Endothelial cell of umbilical vein (primary cell): ENCODE measurements at places on chromosomes 12 and 14. TPM values are rescaled to one million over a fixed set of nuclear protein-coding genes. Genes with fewer than 3 reads are reported as not detected.

- peak overlapping the region; percentile 79 for H3K27ac ChIP-seq
- no peaks in the 10 kb centered on the region for H3K27me3 ChIP-seq
- peaks cover 29% of the 10 kb centered on the region for H3K4me1 ChIP-seq
- peak overlapping the region; percentile 27 for H3K4me3 ChIP-seq
- peak; percentile 44 for DNase-seq
These were observed 44.6 kb upstream of the ISM2 start for GRCh38 chr14:77543240-77543551.

DNA sequence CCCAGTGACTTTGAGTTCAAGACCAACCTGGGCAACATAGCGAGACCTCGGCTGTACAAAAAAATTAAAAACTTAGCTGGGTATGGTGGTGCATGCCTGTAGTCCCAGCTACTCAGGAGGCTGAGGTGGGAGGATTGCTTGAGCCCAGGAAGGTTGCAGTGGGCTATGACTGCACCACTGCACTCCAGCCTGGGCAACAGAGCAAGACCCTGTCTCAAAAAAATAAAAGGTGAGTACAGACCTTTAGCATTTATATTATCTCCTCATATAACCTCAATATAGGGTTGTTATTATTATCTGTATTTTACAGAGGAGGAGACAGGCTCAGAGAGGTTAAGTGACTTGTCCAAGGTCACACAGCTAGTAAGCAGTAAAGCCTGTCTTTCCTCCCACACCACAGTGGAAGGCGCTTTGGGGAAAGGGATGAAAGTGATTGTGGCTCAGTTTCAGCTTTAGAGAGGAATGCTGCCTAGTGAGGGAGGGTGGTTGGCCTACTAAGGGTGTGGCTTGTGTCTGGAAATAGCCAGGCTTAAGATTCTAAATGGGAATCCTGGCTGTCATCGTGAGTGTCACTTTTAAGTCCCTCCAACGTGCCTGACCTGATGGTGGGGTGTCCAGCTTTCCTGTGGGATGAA lies 7.2 kb downstream of the TPCN1 start:
- no peak for DNase-seq
- no peak overlapping the region for H3K4me3 ChIP-seq
- H3K4me1 ChIP-seq = peaks cover 46% of the 10 kb centered on the region
- peaks cover 13% of the 10 kb centered on the region for H3K36me3 ChIP-seq
- H3K27ac ChIP-seq = no peak overlapping the region

- no peak for DNase-seq
- peaks cover 24% of the 10 kb centered on the region for H3K4me1 ChIP-seq
- no peaks in the 10 kb centered on the region for H3K27me3 ChIP-seq
- no peak overlapping the region for H3K27ac ChIP-seq
- H3K4me3 ChIP-seq = no peak overlapping the region
These were observed 26.1 kb upstream of the BHLHE41 start for GRCh38 chr12:26150736-26151450.

GRCh38 chr14:103910984-103911383 lies 17.3 kb upstream of the TDRD9 start:
- DNase-seq = no peak
- H3K4me3 ChIP-seq = no peak overlapping the region
- H3K27me3 ChIP-seq = no peaks in the 10 kb centered on the region
- peaks cover 4% of the 10 kb centered on the region for H3K4me1 ChIP-seq
- H3K36me3 ChIP-seq = peaks cover 3% of the 10 kb centered on the region
- H3K27ac ChIP-seq = no peak overlapping the region

DNA sequence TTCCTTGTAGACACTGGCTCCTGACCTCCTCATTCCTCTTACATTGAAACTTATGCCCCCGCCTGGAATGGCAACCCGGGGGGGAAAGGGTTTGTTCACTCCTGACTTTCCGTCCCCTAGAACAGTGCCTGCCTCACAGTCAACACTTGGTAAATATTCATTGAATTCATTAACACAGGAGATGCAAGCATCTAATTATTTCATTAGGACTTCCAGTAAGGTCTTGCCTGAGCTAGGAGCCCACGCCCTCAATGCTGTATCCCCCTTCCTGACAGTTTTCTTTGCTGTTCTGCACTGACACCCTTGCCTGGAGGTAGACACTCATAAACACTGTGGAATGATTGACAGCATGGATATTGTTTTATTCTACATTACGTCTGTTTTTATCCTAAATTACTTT lies 49.3 kb upstream of the CHST11 start:
- H3K4me1 ChIP-seq = peaks cover 28% of the 10 kb centered on the region
- no peaks in the 10 kb centered on the region for H3K36me3 ChIP-seq
- no peak for DNase-seq
- H3K4me3 ChIP-seq = no peak overlapping the region

DNA sequence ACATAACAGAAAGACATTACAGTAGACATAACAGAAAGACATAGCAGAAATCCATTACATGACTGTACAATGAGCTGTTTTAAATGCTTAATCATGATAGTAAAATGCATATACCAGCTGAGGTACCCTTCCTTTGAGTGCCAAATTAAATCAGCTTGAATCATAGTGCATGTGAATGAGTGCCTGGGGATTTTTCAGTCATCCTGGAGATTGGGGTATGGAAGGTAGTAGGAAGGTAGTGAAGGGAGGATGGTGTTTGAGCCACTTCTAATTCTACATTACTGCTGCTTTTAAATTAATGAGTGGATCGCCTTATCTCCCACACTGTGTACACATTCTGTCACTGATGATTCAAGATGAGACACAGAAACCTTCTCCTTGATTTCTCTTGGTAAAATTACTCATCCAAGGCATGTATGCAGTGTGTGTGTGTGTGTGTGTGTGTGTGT lies 534.2 kb downstream of the LRFN5 start:
- DNase-seq = no peak
- H3K4me1 ChIP-seq = no peaks in the 10 kb centered on the region
- H3K27me3 ChIP-seq = no peaks in the 10 kb centered on the region
- H3K27ac ChIP-seq = no peak overlapping the region
- H3K4me3 ChIP-seq = no peak overlapping the region

GRCh38 chr12:57760347-57760982 lies 5.6 kb downstream of the MARCHF9 start:
- peaks cover 38% of the 10 kb centered on the region for H3K27me3 ChIP-seq
- DNase-seq = no peak
- no peak overlapping the region for H3K4me3 ChIP-seq
- H3K27ac ChIP-seq = no peak overlapping the region
- H3K4me1 ChIP-seq = peaks cover 12% of the 10 kb centered on the region

- H3K4me3 ChIP-seq = no peak overlapping the region
- DNase-seq = no peak
- no peaks in the 10 kb centered on the region for H3K36me3 ChIP-seq
These were observed 153.7 kb upstream of the SLC38A2 start for GRCh38 chr12:46526233-46526632.

- peaks cover 5% of the 10 kb centered on the region for H3K36me3 ChIP-seq
- no peak overlapping the region for H3K27ac ChIP-seq
- H3K4me3 ChIP-seq = no peak overlapping the region
- no peak for DNase-seq
These were observed 31.0 kb downstream of the HCFC2 start for GRCh38 chr12:104095289-104095688.

- no peak overlapping the region for H3K27ac ChIP-seq
- H3K36me3 ChIP-seq = no peaks in the 10 kb centered on the region
- H3K4me1 ChIP-seq = peaks cover 7% of the 10 kb centered on the region
- no peak for DNase-seq
- H3K27me3 ChIP-seq = peaks cover 2% of the 10 kb centered on the region
These were observed 5.8 kb downstream of the NID2 start for GRCh38 chr14:52063052-52063462.

GRCh38 chr12:124423761-124424515 lies 129.0 kb downstream of the RFLNA start:
- peak overlapping the region; percentile 98 for H3K27ac ChIP-seq
- no peak for DNase-seq
- H3K36me3 ChIP-seq = peaks cover 19% of the 10 kb centered on the region
- H3K4me1 ChIP-seq = peaks cover 39% of the 10 kb centered on the region
- no peaks in the 10 kb centered on the region for H3K27me3 ChIP-seq

- H3K4me3 ChIP-seq = peak overlapping the region; percentile 20
- no peaks in the 10 kb centered on the region for H3K27me3 ChIP-seq
- no peaks in the 10 kb centered on the region for H3K36me3 ChIP-seq
- DNase-seq = no peak
- H3K4me1 ChIP-seq = peaks cover 25% of the 10 kb centered on the region
These were observed 64.2 kb upstream of the OVCH1 start for GRCh38 chr12:29561664-29562071.

DNA sequence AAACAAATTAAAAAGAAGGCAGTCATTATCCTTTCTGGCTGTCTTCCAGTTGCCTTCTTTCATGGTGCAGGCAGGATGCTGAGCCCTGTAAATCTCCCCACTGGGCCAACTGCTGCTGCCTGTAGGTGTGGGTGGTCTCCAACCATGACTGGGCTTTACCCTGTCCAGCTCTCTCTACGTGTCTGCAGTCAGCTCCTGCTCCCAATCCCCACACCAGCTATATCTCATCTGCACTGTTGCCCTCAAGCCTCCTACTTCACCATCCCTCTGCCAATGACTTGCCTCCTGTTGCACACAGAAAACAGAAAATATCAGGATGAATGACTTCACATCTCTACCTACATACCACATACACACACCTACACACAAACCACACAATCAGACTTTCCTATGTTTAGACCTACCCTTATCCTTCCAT lies 39.7 kb upstream of the PSMA6 start:
- peaks cover 4% of the 10 kb centered on the region for H3K4me1 ChIP-seq
- no peak overlapping the region for H3K4me3 ChIP-seq
- no peaks in the 10 kb centered on the region for H3K27me3 ChIP-seq
- DNase-seq = no peak
- H3K27ac ChIP-seq = no peak overlapping the region

- no peak for DNase-seq
- H3K4me1 ChIP-seq = no peaks in the 10 kb centered on the region
- H3K27ac ChIP-seq = no peak overlapping the region
- no peak overlapping the region for H3K4me3 ChIP-seq
- no peaks in the 10 kb centered on the region for H3K27me3 ChIP-seq
These were observed 217.3 kb downstream of the ADGRD1 start for GRCh38 chr12:131171029-131171428.

- H3K27me3 ChIP-seq = no peaks in the 10 kb centered on the region
These were observed 39.0 kb downstream of the SLCO1B1 start for GRCh38 chr12:21169878-21170472.

- no peaks in the 10 kb centered on the region for H3K4me1 ChIP-seq
- no peaks in the 10 kb centered on the region for H3K36me3 ChIP-seq
- H3K4me3 ChIP-seq = no peak overlapping the region
- H3K27me3 ChIP-seq = no peaks in the 10 kb centered on the region
- no peak for DNase-seq
- H3K27ac ChIP-seq = no peak overlapping the region
These were observed 8.6 kb downstream of the VTI1B start for GRCh38 chr14:67665868-67666267.

GRCh38 chr12:76346798-76347420 lies 1.3 kb downstream of the BBS10 start:
- peak; percentile 72 for DNase-seq
- H3K36me3 ChIP-seq = no peaks in the 10 kb centered on the region
- H3K4me3 ChIP-seq = peak overlapping the region; percentile 86
- peaks cover 19% of the 10 kb centered on the region for H3K4me1 ChIP-seq

- H3K4me1 ChIP-seq = no peaks in the 10 kb centered on the region
- peak; percentile 73 for DNase-seq
- no peak overlapping the region for H3K4me3 ChIP-seq
- H3K36me3 ChIP-seq = no peaks in the 10 kb centered on the region
- no peaks in the 10 kb centered on the region for H3K27me3 ChIP-seq
These were observed 51.1 kb downstream of the HSPB8 start for GRCh38 chr12:119229837-119230236.

GRCh38 chr14:76666746-76667145 lies 94.5 kb upstream of the VASH1 start:
- DNase-seq = no peak
- no peaks in the 10 kb centered on the region for H3K27me3 ChIP-seq
- no peaks in the 10 kb centered on the region for H3K36me3 ChIP-seq

GRCh38 chr12:123271001-123271668 lies 521 bp downstream of the CDK2AP1 start:
- peaks cover 26% of the 10 kb centered on the region for H3K4me1 ChIP-seq
- no peaks in the 10 kb centered on the region for H3K27me3 ChIP-seq
- peak overlapping the region; percentile 32 for H3K4me3 ChIP-seq
- H3K27ac ChIP-seq = peak overlapping the region; percentile 83
- no peak for DNase-seq

DNA sequence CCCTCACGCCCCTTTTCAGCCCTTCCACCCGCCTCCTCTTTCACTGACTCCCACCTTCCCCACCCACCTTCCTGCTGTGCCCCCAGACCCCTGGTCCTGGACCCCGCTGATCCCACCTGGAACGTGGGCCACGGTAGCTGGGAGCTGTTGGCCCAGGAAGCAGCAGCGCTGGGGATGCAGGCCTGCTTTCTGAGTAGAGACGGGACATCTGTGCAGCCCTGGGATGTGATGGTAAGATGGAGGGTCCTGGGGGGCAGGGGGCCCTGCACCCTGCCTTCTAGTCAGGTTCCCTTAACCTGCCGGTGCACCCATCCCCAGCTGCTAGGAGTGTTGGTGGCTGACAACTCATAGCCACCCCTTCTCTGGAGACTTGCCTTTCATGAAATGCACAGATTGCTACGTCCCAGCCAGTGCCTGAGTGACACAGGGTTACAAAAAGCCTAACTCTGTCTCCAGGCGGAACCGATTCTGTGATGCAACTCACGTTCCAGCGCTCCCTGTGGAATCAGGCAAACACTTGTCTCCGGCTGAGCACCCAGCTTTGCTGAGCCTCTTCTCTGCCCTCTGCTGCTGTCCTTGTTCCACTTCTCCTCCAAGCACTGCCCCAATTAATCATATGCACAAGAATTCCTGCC lies 15.0 kb upstream of the OAS2 start:
- H3K4me3 ChIP-seq = no peak overlapping the region
- no peak for DNase-seq
- no peak overlapping the region for H3K27ac ChIP-seq
- H3K27me3 ChIP-seq = no peaks in the 10 kb centered on the region

- peaks cover 13% of the 10 kb centered on the region for H3K27me3 ChIP-seq
- peak; percentile 73 for DNase-seq
- no peak overlapping the region for H3K4me3 ChIP-seq
- H3K4me1 ChIP-seq = no peaks in the 10 kb centered on the region
These were observed 41.1 kb downstream of the PRB3 start for GRCh38 chr12:11228296-11228879.

Gene TMEM121
- total RNA-seq = 4.8 and 5.3 TPM in 2 replicates

Gene RNASE1
- 182 and 216 TPM in 2 replicates for total RNA-seq

Gene DNAI7
- total RNA-seq = not detected in 2 replicates

Gene TEX22
- 1.1 and 2.1 TPM in 2 replicates for total RNA-seq

Gene PRB2
- total RNA-seq = not detected in 2 replicates

Gene KCNH5
- total RNA-seq = not detected in 2 replicates

Gene LHX5
- total RNA-seq = not detected in 2 replicates

Gene NTF3
- total RNA-seq = not detected in 2 replicates

Gene ACRBP
- total RNA-seq = 0.97 and 1.3 TPM in 2 replicates

Gene RFX4
- not detected in 2 replicates for total RNA-seq

Gene PTPRQ
- not detected in 2 replicates for total RNA-seq
